ENCODE measurements at places on chromosomes 7 and 10.
A peak's percentile ranks its signal among the peaks of the same experiment; 100 is the strongest.

GRCh38 chr7:2661602-2662272, 26.3 kb upstream of the AMZ1 start:
- DNase-seq = no peak

DNA sequence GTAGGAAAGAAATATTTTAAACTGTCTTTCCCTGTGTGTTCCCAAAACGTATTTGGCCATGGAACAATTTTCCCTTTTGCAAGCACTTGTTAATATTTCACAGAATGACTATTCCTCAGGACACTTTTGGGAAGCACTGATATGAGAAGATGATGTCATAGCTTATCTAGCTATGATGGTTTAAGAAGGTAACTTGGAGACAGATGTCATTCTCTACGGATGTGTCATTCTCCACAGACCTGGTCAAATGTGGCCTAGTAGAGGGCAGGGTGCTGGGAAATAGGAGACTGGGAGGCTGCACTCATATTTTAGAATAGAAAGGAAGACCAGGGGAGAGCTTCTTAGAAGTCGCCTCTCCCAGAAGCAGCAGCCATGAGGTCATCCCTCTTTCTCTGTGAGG, 220.7 kb upstream of the GLI3 start:
- DNase-seq = no peak

DNA sequence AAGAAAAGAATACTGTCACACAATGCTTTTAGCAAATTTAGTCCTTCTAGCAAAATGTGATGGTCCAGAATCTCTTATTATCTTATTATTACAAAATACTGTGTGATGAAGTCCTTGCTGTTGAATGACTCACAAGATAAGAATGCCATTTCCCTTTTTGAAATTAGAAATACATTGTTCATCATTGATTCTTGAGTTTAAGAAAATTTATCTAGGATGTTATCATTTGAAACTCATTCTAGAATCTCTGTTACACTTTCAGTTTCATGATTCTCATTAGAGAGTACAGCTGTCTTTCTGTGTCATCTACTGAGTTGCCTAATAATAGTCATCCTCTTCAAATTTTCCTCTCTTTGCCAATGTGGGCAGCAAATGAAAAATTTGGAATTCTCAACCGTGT, 9.6 kb downstream of the ZKSCAN5 start:
- no peak for DNase-seq

- no peak for DNase-seq
Measured at GRCh38 chr7:21149809-21150208, 278.1 kb upstream of the SP4 start.

DNA sequence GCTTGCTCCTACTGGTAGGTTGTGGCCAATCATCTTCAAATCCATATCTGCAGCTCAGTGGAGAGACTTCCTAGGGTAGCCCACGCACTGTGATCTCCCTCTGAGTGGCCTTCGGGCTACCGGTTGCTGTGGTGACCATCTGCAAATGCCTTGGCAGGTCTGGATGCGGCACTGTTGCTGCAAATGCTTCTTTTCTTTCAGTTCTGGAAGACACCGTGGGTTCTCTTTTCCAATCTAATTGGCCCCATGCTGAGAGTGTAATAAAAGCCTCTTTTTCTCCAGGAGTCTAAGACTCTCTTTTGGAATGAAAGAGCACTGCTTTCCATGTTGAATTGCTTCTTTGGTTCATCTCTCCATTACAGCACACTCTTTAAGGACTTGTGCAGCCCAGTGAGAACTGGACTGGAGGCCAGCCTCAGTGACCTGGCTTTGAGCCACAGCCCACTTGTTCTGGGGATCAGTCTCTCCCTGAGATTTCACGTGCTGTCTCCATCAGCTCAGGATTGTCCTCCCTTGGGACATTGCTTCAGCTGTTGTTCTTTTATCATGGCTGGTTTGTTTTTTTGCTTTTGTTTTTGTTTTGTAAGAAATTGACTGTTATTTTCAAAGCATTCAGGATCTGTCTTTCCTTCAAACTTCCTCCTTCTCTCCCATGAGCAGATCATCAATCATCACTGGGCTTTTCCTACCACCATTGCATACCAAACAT, 286.6 kb downstream of the BMPER start:
- DNase-seq = no peak

GRCh38 chr7:129553899-129554461, 51.6 kb downstream of the SMKR1 start:
- DNase-seq = peak; percentile 26

GRCh38 chr10:119654540-119654939, 3.4 kb downstream of the BAG3 start:
- no peak for DNase-seq

GRCh38 chr7:39605087-39605486, 18.3 kb upstream of the RALA start:
- DNase-seq = no peak

GRCh38 chr10:49408519-49409306, 12.8 kb upstream of the DRGX start:
- no peak for DNase-seq

- no peak for DNase-seq
Measured at GRCh38 chr10:29386342-29386999, 97.6 kb downstream of the LYZL1 start.

DNA sequence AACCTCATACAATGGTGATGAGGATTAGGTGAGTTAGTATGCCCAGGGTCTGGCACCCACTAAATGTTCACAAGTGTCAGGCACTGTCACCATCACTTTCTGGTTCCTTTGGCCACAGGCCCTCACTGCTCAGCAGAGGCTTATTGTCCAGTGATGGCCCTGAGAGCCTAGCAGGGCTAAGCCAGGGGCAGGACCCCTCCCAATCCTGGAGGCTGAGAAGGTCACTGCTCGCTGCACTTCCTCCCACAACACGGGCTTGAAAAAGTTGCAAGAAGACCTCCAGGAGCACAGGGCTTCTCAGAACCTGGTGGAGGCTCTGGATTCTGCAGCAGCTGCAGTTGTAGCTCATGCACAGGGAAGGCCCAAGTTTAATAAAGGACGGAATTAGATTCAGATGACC, 48.1 kb downstream of the DRGX start:
- no peak for DNase-seq

GRCh38 chr10:4121502-4122380, 336.7 kb upstream of the KLF6 start:
- DNase-seq = no peak

DNA sequence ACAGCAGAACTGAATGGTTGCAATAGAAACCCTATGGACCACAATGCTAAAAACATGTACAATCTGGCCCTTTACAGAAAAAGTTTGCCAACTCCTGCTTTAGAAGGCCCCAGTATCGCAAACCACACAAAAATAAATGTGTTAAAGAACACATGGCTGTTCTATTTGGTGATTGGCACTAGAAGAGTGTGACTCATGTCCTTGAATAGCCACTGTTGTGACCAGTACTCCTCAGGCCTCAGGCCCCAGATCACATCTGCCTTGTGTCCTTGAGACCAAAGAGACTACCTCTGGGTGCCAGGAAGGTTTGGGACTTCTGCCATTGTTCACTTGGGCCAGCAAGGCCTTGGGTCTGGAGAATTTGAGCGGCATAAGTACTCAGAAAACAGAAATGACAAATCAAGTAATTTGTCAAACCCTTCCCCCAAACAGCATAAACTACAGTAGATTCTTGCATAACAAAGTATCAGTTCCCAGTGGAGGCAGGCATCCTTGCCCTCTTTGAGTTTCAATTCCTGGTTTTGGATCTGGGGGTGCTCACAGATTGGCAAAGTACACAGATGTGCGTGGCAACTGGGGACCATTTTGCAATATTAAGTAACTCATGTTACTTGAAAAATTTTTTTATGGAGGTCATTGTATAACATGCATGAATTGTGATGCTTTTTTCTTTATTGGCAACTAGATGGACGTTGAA, 50.2 kb downstream of the MTURN start:
- no peak for DNase-seq

GRCh38 chr10:80122746-80123145, 9.8 kb upstream of the PLAC9 start:
- DNase-seq = no peak

- DNase-seq = no peak
Measured at GRCh38 chr7:2326951-2327350, 12.7 kb upstream of the SNX8 start.

- DNase-seq = no peak
Measured at GRCh38 chr10:100021322-100021721, 11.6 kb upstream of the DNMBP start.

- peak; percentile 7 for DNase-seq
Measured at GRCh38 chr7:7157177-7157886, 25.0 kb upstream of the C1GALT1 start.

GRCh38 chr7:88217675-88218428, 2.0 kb downstream of the SRI start:
- DNase-seq = no peak

DNA sequence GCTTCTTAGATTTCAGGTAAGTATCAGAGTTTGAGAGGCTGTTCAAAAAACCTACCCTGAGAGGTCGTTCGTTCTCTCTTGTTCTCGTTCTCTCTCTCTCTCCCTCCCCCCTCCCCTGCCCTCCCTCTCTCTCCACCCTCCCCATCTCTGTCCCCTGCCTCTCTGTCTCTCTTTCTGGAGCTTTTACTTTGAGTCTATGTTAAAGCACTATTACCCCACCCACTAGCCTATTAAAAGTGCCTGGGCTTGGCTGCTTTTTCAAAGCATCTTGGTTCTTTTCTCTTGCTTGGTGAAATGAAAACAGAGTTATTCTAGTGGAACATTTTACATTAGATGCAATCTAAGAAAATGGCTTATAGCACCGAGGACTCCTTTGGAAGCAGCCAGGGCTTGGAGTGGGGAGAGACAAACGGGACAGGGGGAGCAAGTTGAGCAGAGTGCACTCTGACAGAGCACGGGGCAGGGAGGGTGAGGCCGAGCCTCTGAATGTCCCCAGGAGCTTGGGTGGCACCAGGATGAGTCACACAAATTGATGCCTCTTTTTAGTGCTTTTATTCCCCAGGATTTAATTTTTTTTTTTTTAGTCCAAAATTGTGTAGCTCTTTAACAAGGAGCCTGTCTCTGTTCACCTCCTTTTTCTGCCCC, 134.3 kb downstream of the CFAP58 start:
- no peak for DNase-seq

GRCh38 chr7:150756858-150757257, 19.6 kb downstream of the GIMAP5 start:
- DNase-seq = no peak

DNA sequence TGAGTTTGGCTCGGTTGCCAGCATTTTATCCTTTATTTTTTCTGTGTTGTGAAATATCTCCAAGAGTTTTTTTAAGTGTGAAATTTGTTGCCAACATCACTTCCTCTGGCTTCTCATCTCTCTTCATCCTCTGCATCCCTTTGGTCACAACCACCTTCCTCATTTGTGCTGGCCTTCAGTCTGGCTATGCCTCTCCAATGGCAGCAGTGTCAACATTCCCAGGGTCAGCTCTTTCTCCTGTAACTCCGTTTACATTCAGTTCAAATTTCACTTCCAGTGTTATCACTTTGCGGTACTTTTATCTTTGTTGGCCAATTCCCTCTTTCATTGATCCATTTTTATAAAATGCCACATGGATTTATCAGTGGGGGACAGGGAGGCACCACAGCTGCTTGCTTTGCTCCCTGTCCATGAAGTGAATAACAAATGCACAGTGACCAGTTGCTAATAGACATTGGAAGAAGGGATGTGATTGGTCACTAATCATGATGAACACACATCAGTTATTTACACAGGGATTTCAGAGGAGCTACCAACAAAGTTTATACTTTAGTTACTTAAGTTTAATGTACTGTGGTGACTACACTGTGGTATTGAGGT, 311.4 kb upstream of the LRGUK start:
- DNase-seq = no peak

DNA sequence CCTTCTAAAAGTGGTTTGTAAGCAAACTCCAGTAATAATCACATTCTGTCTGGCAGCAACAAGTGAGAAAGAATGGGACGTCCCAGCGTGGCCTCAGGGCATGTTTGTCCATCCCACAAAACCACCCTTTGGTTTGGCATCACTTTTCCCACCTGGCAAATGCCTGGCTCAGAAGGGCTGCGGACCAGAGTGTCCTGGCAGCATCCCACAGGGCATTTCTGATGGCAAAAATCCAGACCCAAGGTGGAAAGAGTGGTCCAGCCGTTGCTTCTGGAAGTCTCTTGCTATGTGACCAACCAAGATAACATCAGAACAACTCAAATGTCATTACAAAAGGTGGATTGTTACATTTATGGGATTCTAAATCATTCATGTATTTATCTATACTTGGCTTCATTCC, 174.4 kb downstream of the CREB5 start:
- no peak for DNase-seq

DNA sequence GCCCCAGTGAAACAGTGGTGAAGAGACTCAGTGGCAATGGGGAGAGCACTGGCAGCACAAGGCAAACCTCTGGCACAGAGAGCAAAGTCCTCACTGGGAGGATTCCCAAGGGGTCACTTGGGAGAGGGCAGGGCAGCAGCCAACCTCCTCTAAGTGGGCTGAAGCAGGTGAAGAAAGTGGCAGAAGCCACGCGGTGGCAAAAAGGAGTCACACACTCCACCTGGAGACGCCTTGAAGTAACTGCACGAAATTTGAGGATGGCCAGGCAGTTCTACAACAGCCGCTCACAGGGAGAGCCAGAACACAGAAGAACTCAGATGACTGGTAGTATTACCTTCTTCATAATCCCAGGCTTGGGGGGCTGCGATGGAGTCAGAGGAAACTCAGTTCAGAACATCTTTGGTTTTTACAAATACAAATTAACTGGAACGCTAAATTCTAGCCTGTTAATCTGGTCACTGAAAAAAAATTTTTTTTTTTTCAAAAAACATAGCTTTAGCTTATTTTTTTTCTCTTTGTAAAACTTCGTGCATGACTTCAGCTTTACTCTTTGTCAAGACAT, 574 bp upstream of the IL6 start:
- peak; percentile 46 for DNase-seq

- DNase-seq = no peak
Measured at GRCh38 chr10:122786269-122786668, 59.4 kb downstream of the CUZD1 start.

- no peak for DNase-seq
Measured at GRCh38 chr7:45138433-45139267, 18.9 kb upstream of the RAMP3 start.

- DNase-seq = no peak
Measured at GRCh38 chr7:73968487-73968886, 59.5 kb upstream of the ELN start.

- no peak for DNase-seq
Measured at GRCh38 chr7:100983451-100984187, 14.3 kb downstream of the MUC12 start.

DNA sequence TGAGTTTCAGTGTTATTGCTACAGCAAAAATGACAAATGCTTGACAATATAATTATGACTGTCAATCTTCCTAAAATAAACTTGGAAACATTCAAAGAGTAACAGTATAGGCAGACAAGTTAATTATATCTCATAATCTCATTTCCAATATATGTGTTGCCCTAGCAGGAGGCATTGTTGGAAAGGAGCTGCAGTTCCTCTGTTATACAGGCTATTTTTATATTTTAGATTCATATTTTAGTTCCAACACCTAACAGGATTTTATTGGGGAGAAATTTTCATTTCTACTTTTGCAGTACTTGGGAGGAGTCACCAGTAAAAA, 19.3 kb downstream of the VOPP1 start:
- no peak for DNase-seq
